SJCRH30 (cell line): ENCODE measurements at places on chromosomes 1 and 21. TPM values are rescaled to one million over a fixed set of nuclear protein-coding genes. Genes with fewer than 3 reads are reported as not detected.

- no peak for DNase-seq
Measured at GRCh38 chr1:28973596-28974421, 59.4 kb downstream of the EPB41 start.

DNA sequence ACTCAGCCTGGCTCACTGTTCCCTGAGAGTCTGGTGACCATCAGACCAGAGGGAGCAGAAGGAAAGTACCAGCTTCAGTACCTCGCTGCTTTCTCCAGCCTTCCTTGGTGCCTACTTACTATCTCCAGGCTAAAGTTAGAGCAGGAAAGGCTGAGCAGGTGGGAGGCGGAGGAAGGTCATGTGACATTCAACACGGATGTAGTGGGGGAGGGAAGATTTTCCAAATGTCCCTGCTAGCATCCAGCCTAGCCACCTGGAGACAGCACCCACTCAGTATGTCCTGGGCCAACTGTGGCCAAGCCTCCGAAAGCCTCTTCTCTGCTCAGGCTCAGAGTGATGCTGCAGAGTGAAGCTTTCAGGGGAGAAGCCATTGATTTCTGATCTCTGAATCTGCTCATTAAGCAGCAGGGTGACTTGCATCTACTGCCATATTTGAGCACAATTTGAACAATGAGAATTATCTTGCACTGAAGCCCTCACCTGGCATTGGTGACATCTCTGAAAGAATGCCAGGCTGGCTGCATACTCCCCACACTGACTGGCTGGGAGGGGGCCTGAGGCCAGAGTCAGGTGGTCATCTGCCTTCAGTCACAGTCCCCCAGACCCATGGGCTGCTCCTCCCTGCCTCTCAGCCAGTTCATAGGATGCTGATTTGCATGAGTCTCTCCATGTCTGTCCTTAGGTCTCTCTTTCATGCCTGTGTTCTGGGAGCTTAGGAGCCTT lies 86.2 kb downstream of the KCND3 start:
- DNase-seq, result no peak

DNA sequence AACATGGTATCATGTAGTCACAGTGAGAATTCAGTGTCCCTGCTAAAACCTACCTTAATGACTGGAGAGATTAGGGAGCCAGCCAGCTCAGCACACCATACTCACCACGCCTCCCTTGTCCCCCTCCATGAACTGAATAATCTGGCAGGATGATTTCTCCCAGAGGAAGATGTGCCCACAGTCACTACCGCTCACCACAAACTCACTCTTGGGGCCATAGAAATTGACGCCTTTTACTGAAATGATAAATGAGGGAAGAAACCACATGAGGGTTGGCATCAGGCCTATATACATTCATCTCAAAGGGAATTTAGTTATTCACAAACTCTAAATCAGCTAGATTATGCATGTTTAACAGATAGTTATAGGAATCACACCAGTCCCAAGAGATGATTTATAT lies 17.4 kb downstream of the PEA15 start:
- DNase-seq, result no peak

GRCh38 chr1:146007489-146008133 lies 11.2 kb upstream of the TXNIP start:
- no peak for DNase-seq

GRCh38 chr1:91854852-91855534 lies 31.0 kb downstream of the TGFBR3 start:
- DNase-seq, result no peak

DNA sequence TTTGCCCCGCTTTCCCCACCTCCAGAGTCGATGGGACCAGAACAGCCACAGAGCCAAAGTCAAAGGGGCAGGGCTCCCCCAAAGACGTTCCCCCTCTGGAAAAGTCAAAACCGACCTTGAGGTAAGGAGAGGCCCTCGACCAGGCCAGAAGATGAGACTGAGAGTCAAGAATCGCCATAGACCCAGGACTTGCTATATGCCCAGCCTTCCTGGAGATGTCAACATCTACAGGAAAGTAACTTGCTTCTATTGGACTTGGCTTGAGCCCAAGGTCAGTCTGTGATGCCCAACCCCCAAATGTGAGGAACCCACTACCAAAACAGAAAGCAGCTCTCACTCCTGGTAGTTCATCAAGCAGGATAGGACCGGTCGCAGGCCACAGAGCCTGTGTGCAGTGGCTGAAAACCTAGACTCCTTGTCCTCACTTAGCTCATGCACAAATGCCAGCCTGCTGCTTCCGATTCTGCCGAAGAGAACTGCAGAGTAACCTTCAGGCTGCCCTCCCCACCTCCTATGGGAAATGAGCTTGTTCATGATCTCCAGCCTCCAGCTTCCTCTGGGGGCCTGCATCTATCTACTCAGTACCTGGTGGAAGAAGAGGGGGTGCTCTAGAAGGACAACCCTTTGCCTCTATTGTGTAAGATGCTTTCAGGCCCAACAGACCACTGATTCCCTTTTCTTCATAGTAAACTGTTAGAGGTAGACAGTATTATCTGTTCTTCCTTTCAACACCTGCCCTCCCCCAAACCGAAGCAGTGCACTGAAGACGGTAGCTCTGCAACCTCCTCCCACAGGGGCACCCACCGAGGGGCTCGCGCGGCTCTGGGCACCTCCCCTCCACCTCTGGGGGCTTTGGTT lies 1.4 kb downstream of the ACOT7 start:
- DNase-seq, result no peak

DNA sequence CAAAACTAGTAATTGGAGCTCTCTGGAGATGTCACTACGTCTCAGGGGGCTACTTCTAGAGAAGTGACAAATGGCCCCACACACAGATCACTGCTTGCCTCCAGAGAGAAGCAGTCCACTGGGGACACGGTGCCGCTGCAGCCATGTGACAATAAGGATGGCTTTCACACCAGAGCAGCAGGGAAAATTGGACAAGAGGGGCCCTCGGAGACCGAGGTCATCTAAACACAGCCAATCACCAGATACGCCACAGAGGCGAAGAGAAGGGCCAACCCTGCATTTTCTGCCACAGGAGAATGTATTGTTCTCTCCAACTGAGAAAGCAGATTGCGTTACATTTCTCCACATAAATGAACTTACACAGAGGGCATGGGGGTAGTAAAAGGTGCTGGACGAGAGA lies 51.2 kb upstream of the TIAM1 start:
- no peak for DNase-seq

GRCh38 chr1:4730078-4730477 lies 75.7 kb downstream of the AJAP1 start:
- DNase-seq, result no peak

DNA sequence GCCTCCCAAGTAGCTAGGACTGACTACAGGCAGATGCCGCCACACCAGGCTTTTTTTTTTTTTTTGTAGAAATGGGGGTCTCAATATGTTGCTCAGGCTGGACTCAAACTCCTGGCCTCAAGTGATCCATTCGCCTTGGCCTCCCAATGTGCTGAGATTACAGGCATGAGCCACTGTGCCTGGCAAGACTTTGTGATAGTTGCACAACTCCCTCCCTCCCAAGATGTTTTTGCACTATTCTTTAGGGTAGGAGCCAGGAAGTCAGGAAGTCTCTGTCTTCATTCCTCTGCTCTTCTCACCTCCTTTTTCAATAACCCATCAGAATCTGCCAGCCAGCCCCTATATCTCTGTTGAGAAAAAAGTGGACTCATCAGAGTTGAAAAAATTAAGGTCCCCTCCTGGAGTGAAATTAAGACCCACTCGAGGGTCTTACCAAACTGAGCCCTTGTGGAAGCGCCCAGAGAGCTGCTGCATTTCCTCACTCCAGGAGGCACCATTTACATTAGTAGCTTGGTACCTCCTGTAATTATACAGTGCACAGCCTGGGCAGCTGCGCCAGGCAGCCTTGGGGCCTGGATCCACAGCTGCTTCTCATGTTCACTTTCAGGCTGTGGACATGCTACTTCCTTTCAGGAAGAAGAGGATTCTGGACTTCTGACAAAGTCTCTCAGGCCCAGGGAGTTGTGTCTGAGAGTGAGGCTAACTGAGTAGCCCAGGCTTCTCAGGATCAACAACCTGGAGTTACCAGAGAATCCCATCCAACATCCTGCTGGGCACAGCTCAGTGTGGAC lies 24.0 kb downstream of the TCEA3 start:
- no peak for DNase-seq

DNA sequence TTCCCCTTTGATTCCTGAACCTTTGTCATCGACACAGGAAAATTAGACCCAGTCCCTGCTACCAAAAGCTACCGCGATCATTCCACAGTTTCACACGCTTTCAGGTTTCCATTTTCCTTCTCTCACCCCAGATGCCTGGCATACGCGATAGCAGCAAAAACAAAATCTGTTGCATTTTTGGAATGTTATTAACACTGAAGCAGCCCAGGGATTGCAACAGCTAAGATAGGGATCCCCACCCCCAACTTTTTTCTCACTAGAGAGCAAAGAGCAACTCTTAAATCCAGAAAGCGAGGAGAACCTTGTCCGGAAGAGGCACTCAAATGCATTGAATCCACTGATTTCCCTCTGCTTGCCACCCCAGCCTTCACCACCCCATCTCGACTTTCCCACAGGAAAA lies 8.9 kb downstream of the OVAAL start:
- no peak for DNase-seq

GRCh38 chr1:3352299-3352951 lies 102.0 kb upstream of the ARHGEF16 start:
- peak; percentile 75 for DNase-seq

- DNase-seq, result peak; percentile 79
Measured at GRCh38 chr1:112706505-112707220, at the start of gene RHOC. Gene RHOC (minus strand): TSS chr1:112707127. CDS start chr1:112703799, 3,328 bp downstream.

GRCh38 chr1:77888781-77889642 lies 588 bp downstream of the NEXN start:
- DNase-seq, result peak; percentile 78

DNA sequence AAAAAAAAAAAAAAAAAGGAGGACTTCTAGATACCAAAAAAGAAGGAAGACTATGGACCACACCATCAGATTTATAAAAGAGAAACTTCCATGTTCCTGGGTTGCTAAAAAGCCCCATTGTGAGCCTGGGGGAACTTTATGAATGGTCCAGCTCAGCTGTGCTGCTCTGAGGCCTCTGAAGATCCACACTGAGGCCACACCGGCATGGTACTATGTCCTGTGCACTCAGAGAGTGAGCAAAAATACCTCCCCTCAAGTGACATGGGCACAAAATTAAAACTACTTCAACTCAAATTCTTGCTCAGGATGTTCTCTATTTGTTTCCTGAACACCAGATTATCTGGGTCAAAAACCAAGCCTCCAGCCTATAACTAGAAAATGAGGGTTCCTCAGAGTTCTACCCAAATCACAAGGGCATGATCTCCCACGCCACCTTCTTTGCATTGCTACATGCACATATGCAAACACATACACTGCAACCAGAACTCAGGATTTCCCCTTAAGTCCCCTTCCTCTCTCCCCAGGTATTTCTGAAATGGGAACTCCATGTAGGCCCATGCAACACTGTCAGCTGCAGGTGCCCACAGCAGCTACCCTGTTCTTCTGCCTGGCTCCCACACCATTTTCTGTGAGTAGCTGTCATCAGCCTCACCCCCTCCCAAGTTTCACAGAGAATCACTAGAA lies 94.4 kb downstream of the SH3GLB1 start:
- DNase-seq, result no peak

- DNase-seq, result no peak
Measured at GRCh38 chr1:24118410-24119242, 6.7 kb upstream of the MYOM3 start.

- peak; percentile 87 for DNase-seq
Measured at GRCh38 chr1:76267631-76268030, 193.1 kb downstream of the ST6GALNAC3 start.

GRCh38 chr1:232999956-233000625 lies 49.7 kb downstream of the NTPCR start:
- no peak for DNase-seq

DNA sequence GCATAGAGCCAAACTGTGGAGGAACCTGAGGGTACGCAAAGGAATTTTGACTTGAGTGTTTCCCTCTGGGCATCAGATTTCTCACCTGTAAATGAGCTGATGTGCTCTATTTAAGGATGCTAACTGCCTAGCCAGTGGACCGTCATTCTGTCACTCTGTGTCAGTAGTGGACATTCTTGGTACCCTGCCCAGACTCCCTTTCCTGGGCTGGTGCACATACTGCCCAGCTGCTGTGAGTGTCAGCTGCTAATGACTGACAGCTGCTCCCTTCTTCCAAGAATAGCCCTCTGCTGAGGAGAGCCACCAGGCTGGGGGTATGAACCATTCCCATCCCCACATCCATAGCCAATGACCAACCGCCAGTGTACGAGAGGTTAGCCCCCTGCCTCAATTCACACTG lies 193.1 kb upstream of the DAB1 start:
- peak; percentile 7 for DNase-seq

- DNase-seq, result no peak
Measured at GRCh38 chr21:16588433-16588860, 858.7 kb downstream of the USP25 start.

GRCh38 chr1:61353797-61354406 lies 271.5 kb downstream of the NFIA start:
- no peak for DNase-seq

DNA sequence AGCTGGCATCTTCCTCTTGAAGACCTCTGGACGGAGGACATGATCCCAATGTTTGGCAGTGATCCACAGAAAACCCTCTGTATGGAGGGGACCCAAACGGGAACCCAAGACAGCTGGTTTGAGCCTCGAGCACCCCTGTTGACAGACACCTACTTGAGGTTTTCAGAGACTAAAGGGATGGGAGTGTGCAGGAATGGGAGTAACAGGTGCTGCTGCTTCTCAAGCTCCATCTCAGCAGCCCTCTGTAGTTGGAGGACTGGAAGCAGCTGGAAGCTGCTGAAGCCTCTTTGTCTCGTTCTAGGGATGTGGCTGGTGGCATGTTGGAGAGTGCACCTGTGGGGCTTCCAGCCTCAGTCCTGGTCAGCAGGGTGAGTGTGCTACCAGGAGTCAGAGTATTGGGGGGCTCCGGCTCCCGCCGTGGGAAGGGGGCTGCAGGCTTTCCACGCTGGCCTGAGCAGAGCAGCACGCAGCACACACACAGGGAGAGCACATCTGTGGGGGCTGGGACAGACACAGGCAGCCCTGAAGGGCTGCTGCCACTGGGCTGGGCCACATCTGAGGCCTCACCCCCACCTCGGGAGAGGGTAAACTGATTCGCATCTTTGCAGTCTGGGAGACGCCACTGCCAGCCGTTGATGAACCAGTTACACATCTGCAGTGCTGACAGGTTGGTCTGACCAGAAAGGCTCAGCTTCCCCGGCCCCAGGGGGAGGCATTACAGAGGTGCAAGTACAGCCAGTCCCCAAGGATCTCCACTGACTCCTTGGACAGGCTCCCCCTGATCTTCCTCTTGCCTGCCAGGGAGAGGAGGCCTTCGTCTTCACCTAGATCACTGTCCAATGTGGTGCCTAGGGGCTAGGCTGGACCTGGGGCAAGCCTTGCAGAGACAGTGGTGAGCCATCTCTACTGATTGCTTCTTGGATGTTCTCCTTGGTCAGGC lies 56.6 kb downstream of the ADSS2 start:
- DNase-seq, result peak; percentile 79

- DNase-seq, result no peak
Measured at GRCh38 chr1:44553771-44554170, 120.5 kb downstream of the TMEM53 start.

KRTAP10-3 gene
- total RNA-seq, result not detected in 2 replicates

OLFML2B gene
- total RNA-seq, result 39.7 and 40.0 TPM in 2 replicates

FCN3 gene
- not detected in 2 replicates for total RNA-seq

CELA3A gene
- 0.32 TPM in 1 of 2 replicates, not detected in the other for total RNA-seq

LRRC3 gene
- total RNA-seq, result not detected in 2 replicates

SCP2 gene
- total RNA-seq, result 107 and 118 TPM in 2 replicates

AMY1C gene
- 0.10 TPM in 1 of 2 replicates, not detected in the other for total RNA-seq

ZNF124 gene
- total RNA-seq, result 74.6 and 78.6 TPM in 2 replicates

ACTN2 gene
- total RNA-seq, result 2.0 and 3.0 TPM in 2 replicates

SH3GLB1 gene
- 78.3 and 82.8 TPM in 2 replicates for total RNA-seq

WDTC1 gene
- total RNA-seq, result 15.1 and 16.2 TPM in 2 replicates

HES2 gene
- not detected in 2 replicates for total RNA-seq

PTPRC gene
- not detected in 2 replicates for total RNA-seq

ZC3H12A gene
- total RNA-seq, result 5.1 and 7.7 TPM in 2 replicates

COA7 gene
- 22.7 and 23.1 TPM in 2 replicates for total RNA-seq

HES3 gene
- total RNA-seq, result not detected in 2 replicates

EGLN1 gene
- total RNA-seq, result 23.8 and 26.7 TPM in 2 replicates
